ENCODE measurements at places on chromosomes 11 and 22.

GRCh38 chr11:46247090-46247489 is 30.4 kb upstream of the CREB3L1 start:
- no peak for DNase-seq

GRCh38 chr11:75323609-75324008 is 27.9 kb downstream of the ARRB1 start:
- DNase-seq, result no peak

DNA sequence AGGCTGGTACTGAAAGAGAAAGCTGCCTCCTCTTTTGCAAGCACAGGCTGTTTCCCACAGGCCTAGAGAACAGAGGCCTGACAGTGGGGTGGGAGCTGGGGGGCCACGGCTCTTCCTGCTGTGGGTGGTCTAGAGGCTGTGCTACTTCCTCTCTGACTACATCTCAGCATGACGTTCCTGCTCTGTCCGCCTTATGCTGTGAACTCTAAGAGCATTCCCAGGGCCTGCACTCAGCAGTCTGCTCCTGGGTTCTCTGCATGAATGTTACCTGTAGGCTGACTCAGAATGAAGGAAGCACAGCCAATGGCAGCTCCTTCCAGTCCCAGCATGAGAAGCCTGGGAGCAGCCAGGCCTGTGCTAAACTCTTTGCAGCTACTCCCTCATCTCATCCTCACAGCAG is 534.3 kb downstream of the NTM start:
- no peak for DNase-seq

DNA sequence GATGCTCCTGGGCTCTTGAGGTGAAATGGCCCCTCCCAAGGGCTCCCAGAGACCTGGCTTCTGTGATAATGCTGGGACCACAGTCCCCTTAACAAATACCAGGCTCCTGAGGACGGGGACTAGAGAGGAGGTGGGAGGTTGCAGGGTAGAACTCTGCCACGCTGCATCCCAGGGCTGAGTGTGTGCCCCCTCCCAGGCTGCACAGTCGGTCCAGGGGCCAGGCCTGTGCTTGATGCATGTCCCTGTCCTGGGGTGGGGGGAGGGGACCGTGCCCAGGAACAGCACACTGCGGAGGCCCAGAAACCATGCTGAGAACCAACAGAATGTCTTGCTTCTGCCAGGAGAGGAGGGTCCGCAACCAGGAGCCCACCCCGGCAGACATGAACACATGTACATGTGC is 9.3 kb downstream of the CSF2RB start:
- DNase-seq, result no peak

DNA sequence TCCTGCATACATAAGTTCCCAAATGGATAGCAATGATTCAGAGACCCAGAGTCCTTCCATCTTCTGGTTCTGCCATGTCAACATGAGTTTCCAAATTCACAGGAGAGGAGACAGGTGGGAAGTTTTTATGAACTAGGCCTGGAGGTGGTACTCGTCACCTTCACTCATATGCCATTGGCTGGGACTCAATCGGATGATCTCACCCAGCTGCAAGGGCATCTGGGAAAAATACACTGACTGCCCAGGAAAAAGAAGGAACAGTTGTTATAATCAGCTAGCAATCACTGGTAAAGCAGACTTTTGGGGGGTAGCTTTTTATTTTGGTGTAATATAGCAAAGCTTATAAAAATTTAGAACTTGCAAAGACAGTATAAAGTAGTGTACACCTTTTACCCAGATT is 83.9 kb downstream of the OTOG start:
- DNase-seq, result no peak

GRCh38 chr11:1152316-1153104 is 5.2 kb upstream of the MUC5AC start:
- DNase-seq, result no peak

DNA sequence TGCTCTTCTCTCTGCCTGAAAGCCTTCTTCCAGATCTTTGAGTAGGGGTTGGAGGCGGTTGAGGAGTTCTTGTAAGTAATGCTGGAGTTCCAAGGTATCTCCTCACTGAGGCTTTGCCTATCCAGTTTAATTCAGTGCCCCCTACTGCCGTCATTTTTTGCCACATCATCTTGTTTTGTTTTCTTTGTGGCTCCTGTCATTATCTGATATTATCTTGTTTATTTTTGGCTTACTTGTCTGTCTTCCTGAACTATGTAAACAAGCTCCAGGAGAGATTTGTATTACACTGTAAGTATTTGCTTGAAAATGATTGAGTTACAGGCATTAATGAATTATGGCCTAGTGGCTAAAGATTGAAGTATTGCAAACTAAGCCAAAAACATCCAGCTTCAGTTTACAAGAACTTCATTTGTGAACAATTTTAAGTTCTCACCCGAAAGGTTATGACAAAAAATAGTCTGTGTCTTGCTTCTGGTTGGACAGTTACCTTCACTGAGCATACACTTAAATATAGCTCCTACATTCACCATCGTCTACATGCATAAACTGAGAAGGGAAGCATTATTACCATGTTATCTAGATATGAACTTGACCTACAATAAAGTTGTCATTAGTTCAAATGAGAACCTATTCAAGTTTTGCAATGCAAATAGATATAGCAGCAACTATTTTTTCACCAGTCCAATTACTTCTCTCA is 154.8 kb downstream of the ARHGAP42 start:
- DNase-seq, result no peak

- DNase-seq, result peak; percentile 8
Measured at GRCh38 chr22:19120829-19121630, 1.2 kb downstream of the DGCR2 start.

DNA sequence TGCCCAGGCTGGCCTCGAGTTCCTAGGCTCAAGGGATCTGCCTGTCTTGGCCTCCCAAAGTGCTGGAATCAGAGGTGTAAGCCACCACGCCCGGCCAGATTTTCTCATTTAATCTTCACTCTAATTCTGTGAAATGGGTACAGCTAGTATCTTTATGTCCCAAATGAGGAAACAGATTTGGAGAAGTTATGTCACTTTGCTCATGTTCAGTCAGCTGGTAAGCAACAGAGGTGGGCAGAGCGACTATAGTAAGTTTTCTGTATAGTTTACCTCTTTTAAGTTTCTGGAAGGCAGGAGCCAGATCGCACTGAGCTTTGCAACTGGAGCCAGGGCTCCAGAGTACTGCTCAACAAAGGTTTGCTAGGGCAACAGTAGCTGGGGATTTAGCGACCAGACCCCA is 33.2 kb downstream of the RCOR2 start:
- no peak for DNase-seq

DNA sequence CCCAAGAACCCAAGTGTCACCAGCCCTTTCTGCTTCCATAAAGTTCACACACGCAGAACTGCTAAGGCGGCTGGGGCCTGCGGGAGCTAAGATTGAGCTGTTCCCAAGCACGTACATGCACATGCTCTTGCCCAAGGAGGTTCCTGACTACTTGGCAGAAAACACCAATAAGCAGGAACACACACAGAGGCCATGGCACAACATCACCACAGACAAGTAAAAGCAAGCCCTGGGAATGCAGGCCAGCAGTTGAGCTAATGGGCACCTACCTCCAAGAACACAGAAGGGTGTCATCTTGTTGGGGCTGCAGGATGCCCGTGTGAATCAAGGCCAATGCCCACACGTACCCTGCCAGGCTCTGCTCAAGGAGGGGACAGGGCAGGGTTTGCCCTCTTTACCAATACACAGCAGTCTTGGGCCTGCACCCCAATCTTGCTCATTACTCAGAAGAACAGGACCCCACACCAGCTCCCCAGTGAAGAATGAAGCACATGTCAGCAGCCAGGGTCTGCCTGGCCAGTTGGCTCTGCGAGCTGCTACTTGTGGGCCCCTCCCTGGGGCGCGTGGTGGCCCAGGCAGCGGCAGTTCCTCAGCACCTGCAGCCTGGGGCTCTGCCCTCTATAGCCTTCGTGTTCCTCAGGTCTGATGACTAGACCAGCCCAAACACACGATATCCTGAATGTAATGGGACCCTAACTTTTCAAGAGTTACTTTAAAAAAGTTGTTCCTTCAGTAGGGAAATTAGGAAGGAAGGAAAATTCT is 32.3 kb upstream of the CYP2D6 start:
- DNase-seq, result no peak

DNA sequence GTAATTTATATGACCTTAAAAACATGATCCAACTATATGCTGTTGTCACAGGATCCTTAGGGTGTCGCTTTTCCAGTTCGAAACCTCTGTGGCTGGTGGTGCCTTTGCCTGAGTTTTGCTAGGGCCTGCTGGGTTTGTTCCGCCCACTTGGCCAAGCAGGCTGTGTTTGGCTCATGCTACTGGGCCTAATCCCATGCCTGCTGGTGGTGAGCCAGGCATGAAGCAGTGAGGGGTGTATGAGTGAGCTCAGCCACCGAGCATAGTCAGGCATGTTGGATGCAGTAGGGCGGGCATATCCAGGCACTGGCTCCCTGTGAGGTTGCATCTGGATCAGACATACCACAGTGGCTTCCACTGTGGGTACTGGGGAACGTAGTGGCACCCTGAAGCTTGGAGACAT is 16.3 kb downstream of the NPAT start:
- DNase-seq, result no peak

DNA sequence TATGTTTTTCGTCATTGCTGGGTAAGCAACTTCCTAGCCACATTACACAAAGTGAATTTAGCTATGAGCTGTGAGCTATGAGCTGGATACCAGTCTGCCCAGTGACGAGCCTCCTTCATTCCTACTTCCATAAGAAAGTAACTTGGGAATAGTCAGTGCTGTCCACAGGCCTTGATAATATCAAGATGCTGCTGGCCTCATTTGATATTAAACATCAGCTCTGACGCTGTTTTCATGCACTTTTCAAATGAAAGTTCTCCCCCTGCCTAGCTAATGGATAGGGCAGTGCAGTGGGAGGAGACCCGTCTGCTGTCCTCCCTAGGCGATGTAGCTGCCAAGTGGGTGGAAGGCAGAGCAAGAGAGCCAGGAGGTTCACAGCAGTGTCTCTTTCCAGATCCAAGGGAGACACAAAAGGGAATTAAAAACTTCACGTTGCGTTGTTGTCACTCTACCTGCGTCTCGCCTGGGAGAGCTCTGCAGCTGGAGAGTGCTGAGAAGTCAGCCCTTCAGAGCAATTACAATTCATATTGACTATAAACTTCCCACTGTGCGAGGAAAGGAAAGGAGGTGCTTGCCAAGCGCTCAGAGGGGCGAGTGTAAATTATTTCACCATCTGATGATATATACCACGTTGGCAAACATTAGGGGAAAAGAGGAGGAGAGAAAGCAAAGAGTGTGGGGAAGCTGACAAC is 861.4 kb downstream of the NTM start:
- no peak for DNase-seq

DNA sequence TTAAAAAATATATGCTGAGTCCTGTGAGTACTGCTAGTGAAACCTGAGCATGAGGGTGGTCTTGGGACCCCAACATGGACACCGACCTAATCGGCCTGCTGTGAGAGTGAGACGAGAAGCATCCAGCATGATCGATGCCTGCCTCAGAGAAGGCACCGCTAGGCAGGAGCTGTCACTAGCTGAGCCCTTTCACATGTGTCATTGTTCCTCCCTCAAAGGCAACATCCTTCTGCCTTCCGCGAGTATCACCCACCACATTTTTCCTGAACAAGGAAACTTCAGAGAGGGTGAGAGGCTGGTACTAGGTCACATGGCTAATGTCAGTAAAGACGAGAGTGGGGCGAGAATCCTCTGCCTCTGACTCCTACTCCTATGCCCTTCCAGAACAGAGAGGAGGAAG is 35.6 kb downstream of the AP1B1 start:
- no peak for DNase-seq

Measured in NCI-H460 (cell line).